HepG2 (cell line): ENCODE measurements at places on chromosomes 1 and 21. TPM values are rescaled to one million over a fixed set of nuclear protein-coding genes. Genes with fewer than 3 reads are reported as not detected.

DNA sequence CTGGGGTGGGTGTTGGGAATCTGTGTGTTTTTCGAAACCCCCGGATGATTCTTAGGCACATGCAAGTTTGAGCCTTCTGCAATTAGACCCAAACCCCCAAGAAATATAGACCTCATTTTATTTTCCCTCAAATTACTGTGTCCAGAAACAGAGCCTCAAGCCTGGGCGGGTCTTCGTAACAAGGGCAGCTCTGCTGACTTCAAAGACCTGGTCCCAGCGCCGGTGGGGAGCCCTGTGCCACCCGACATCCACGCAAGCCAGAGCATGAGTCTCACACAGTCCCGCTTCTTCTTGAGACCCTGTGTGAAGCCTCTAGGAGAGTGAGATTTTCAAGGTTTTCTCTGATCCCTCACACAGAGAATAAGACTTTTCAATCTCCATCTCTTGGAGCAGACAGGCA, 397.3 kb downstream of the RPS6KC1 start:
- no peak for DNase-seq

The TTF2 gene
- polyA plus RNA-seq, result 12.7 and 12.8 TPM in 2 replicates

The ZNF697 gene
- polyA plus RNA-seq, result 2.3 and 2.5 TPM in 2 replicates

The FAM167B gene
- 0.70 and 1.1 TPM in 2 replicates for polyA plus RNA-seq

The CELA2A gene
- not detected in 2 replicates for polyA plus RNA-seq

The COL24A1 gene
- polyA plus RNA-seq, result 0.04 and 0.07 TPM in 2 replicates

DNA sequence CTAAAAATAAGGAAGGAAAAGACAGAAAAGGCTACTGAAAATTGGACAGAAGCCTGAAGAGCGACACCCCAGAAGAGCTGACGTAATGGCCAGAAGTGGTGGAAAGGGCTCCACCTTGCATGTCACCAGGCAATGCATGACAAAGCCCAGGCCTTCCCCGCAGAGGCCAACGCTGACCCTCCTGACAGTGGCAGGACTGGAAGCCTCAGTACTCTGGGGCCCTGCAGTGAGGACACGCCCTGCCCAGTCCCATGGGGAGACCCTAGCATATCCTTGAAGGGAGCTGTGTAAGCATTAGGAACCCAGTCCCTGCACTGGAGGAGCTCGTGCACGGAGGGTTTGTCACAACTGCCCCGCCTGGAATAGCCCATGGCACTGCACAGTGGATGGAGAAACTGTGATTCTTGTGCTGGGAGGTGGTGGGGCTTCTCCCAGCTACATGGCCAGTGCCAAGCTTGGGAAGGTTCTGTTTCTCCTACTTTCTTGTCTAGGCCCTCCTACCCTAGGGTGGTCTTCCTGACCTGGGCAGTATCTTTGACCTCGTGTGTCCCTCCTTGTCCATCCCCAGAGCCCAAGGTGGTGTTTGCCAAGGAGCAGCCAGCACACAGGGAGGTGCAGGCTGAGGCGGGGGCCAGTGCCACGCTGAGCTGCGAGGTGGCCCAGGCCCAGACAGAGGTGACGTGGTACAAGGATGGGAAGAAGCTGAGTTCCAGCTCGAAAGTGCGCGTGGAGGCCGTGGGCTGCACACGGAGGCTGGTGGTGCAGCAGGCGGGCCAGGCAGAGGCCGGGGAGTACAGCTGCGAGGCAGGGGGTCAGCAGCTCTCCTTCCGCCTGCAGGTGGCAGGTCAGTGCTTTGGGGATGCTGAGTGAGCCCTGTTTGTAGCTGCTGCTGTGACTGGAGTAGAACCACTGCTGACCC, 60.4 kb downstream of the OBSCN start:
- no peak for DNase-seq
